ENCODE measurements at places on chromosomes 12 and 14.

- DNase-seq = no peak
Measured at GRCh38 chr12:46177837-46178608, 90.8 kb downstream of the SLC38A1 start.

DNA sequence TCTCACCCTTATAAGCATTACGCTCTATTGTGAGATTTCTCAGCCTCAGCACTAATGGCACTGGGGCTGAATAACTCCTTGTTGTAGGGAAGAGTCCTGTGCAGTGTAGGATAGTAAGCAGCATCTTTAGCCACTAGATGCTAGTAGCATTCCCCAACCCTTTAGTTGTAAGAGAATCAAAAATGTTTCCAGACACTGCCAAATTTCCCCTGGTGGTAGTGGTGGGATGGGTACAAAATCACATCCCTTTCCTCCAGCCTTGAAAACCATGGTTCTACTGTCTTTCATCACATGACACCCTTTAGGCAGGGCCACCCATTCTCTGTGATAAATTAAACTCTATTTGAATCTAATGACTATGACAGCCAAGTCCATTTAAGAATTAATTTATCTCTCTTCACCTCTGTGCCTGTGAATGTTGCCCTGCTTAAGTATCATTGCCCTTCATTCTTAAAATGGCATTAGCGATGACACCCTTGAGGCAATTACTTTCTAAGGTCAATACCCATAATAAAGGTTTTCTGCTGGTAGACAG lies 199.4 kb downstream of the ANO4 start:
- DNase-seq = no peak

DNA sequence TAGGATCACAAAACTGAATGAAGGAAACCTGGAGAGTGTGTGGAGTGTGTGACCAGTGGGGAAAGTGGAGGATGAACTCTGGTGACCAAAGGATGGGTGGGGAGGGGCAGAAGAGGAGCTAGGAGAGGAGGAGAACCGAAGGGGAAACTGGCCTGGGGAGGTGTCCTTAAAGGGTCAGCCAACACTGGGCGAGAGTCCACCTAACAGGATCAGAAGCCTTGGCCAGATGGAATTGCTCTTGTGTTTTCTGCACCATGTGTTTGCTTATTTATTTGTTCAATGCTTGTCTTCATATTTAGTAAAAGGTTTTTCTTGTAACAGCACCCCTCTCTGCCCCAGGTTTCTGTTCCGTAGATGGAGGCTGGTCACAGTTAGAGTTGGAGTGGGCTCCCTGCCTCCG lies 34.5 kb upstream of the ATP23 start:
- no peak for DNase-seq

DNA sequence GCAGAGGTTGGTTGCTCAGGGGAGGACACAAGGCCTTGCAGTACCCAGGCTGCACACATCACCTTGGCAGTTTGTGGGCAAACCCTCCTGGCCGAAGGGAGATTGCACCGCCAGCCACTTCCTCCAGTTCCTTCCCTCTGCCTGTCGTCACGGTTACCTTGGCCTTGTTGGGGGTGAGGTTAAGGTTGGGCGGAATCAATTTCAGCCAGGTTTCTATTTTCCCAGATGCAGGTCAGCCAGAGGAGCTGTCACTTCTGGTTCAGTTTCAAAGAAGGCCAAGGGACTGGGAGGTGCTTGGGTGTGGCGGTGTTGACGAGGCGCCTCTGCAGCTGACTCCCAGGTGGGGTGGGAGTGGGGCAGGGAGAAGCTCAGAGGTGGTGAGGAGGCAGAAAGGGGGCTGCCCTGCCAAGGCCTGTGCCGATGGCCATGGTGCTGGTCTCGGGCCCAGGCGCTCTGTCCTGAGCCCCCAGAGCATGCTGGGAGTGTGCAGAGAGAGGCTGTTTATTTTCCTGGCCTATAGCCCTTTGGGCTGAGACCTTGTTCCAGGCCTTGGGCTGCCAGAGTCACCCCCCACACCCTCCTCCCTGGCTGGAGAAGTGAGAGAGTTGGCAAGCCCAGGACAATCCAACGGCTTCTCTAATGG lies 31.4 kb downstream of the JDP2 start:
- DNase-seq = no peak

- no peak for DNase-seq
Measured at GRCh38 chr12:119176267-119177055, 2.3 kb upstream of the HSPB8 start.
